ENCODE measurements at places on chromosomes 13 and 19. TPM values are rescaled to one million over a fixed set of nuclear protein-coding genes. Genes with fewer than 3 reads are reported as not detected.
A peak's percentile ranks its signal among the peaks of the same experiment; 100 is the strongest.

The FAM124A gene
- 10.7 TPM for total RNA-seq

The ZNF285 gene
- total RNA-seq: 5.5 TPM

- DNase-seq: no peak
Observed at GRCh38 chr13:67283637-67284036, 53.5 kb upstream of the PCDH9 start.

DNA sequence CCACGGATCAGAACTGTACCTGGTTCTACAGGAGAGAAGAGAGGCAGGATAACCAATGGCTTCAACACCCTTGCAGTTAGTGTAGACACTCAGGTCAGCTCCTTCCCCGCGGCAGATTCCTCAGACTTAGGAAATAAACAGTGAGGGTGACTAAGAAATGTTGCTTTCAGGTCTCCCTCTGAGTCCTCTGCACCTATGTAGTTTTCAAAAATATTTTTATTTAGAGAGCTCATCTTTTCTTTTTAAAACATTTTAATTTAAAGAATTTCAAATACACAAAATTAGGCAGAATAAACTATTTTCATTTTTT, 195.2 kb downstream of the KLF12 start:
- DNase-seq: no peak

GRCh38 chr13:33182729-33183128, 102.8 kb downstream of the STARD13 start:
- DNase-seq: no peak

DNA sequence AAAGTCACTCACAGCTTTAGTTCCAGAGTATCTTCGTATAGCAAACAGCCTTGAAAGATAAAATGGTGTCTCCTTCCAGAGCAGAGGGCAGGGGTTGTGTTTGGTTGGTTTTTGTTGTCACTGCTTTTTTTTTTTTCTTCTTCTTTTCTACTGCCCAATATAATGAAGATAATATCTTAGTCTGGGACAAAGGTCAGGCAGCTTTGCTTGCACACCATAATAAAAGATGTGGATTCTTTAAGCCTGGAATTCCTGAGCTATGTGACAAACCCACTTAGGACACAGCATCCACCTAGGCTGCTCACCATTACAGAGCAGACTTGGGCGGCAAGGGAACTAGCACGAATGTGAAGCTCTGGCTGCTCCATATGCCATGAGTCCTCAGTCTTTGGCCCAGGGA, 165.6 kb upstream of the MIR17HG start:
- DNase-seq: no peak

- no peak for DNase-seq
Observed at GRCh38 chr13:39565036-39565949, 37.7 kb downstream of the LHFPL6 start.

- no peak for DNase-seq
Observed at GRCh38 chr19:33175156-33175782, 18.9 kb upstream of the LRP3 start.

- DNase-seq: peak; percentile 9
Observed at GRCh38 chr19:13190781-13191540, 40.8 kb downstream of the IER2 start.

- no peak for DNase-seq
Observed at GRCh38 chr13:25085125-25085742, 10.7 kb upstream of the PABPC3 start.
